ENCODE measurements at places on chromosomes 12 and 14. TPM values are rescaled to one million over a fixed set of nuclear protein-coding genes. Genes with fewer than 3 reads are reported as not detected.

CLEC2A gene
- not detected for total RNA-seq

- no peak overlapping the region for H3K4me3 ChIP-seq
- no peak overlapping the region for H3K27ac ChIP-seq
- no peak for DNase-seq
- H3K27me3 ChIP-seq = no peaks in the 10 kb centered on the region
- H3K36me3 ChIP-seq = no peaks in the 10 kb centered on the region
Measured at GRCh38 chr12:73833746-73834145, 703.9 kb upstream of the ATXN7L3B start.

GRCh38 chr14:86604561-86604960 lies 1074.6 kb downstream of the FLRT2 start:
- no peaks in the 10 kb centered on the region for H3K4me1 ChIP-seq
- H3K4me3 ChIP-seq = no peak overlapping the region
- H3K27me3 ChIP-seq = no peaks in the 10 kb centered on the region
- H3K36me3 ChIP-seq = no peaks in the 10 kb centered on the region
- DNase-seq = no peak

DNA sequence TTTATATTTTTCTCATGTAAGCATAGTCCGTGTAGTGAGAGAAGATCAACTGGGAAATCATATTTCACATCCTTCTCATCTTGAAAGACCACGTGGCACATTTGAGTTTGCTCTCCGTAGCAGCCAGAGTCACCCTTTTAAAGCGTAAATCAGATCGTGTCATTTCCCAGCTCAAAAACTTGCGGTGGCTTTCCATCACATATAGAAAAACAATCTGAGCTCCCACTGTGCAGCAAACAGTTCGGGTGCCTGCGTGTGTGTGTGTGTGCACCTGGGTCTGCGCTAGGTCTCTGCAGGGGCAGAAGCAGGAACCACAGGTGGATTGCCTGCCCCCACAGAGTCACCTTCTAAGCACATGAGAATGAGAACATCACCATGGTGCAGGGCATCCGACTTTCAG lies 338.2 kb downstream of the TRHDE start:
- H3K4me3 ChIP-seq = no peak overlapping the region
- peaks cover 6% of the 10 kb centered on the region for H3K4me1 ChIP-seq
- no peak overlapping the region for H3K27ac ChIP-seq
- H3K27me3 ChIP-seq = no peaks in the 10 kb centered on the region

- H3K4me1 ChIP-seq = peaks cover 5% of the 10 kb centered on the region
- peaks cover 14% of the 10 kb centered on the region for H3K36me3 ChIP-seq
- DNase-seq = peak; percentile 83
- H3K4me3 ChIP-seq = peak overlapping the region; percentile 92
Measured at GRCh38 chr12:7439579-7440505, 4.1 kb downstream of the CD163L1 start.

TRHDE gene
- total RNA-seq = 16.7 TPM

DNA sequence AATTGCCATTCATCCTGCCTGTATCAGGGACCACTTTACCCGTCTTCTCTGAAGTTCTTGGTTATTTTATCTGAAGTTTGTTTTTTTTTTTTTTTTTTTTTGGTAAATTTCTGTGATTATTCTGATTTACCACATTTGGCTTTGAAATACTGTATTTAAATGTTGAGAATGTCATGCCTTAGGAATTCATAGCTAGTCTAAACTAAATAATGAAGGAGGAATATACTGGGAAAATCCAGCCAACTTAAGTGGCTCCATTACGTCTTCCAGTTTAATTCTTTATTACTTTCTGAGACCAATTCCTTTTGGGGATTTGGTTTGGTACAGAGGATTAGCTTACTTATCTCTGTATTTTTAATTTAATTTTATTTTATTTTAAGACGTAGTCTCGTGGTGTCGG lies 60.3 kb upstream of the KCNMB4 start:
- no peak overlapping the region for H3K4me3 ChIP-seq
- H3K36me3 ChIP-seq = peaks cover 17% of the 10 kb centered on the region
- peaks cover 8% of the 10 kb centered on the region for H3K4me1 ChIP-seq

- H3K4me3 ChIP-seq = no peak overlapping the region
- H3K36me3 ChIP-seq = no peaks in the 10 kb centered on the region
- H3K4me1 ChIP-seq = no peaks in the 10 kb centered on the region
- peaks cover 3% of the 10 kb centered on the region for H3K27me3 ChIP-seq
- DNase-seq = no peak
- H3K27ac ChIP-seq = no peak overlapping the region
Measured at GRCh38 chr12:63319936-63320633, 169.1 kb upstream of the AVPR1A start.

GRCh38 chr14:100841761-100842403 lies 16.0 kb downstream of the MEG3 start:
- no peak overlapping the region for H3K27ac ChIP-seq
- H3K27me3 ChIP-seq = peaks cover 4% of the 10 kb centered on the region
- no peak overlapping the region for H3K4me3 ChIP-seq
- peaks cover 38% of the 10 kb centered on the region for H3K4me1 ChIP-seq
- H3K36me3 ChIP-seq = no peaks in the 10 kb centered on the region

GRCh38 chr12:90038289-90038688 lies 329.7 kb upstream of the ATP2B1 start:
- no peaks in the 10 kb centered on the region for H3K4me1 ChIP-seq
- no peak for DNase-seq
- H3K27ac ChIP-seq = no peak overlapping the region
- H3K36me3 ChIP-seq = peaks cover 4% of the 10 kb centered on the region
- peaks cover 2% of the 10 kb centered on the region for H3K27me3 ChIP-seq

GRCh38 chr12:1796515-1797010 lies 23.8 kb upstream of the LRTM2 start:
- H3K4me3 ChIP-seq = no peak overlapping the region
- no peak overlapping the region for H3K27ac ChIP-seq
- no peaks in the 10 kb centered on the region for H3K36me3 ChIP-seq
- peaks cover 12% of the 10 kb centered on the region for H3K4me1 ChIP-seq

GLIPR1L1 gene
- not detected for total RNA-seq

SLC38A6 gene
- total RNA-seq = 20.2 TPM

Data from glutamatergic neuron (in vitro differentiated cells).